ENCODE measurements at places on chromosomes 1 and 21.

DNA sequence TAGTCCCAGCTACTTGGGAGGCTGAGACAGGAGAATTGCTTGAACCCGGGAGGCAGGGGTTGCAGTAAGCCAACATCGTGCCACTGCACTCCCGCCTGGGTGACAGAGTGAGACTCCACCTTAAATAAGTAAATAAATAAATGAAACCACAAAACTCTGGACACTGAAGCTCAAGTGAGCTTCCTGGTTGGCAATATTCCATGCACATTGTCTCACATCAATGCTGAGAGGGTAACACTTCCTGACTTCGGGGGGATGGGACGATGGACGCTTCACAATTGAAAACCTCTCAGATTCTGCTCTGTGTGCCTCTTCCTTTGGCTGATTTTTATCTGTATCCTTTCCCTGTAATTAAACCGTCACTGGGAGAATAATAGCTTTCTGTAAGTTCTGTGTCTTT is 70.0 kb upstream of the ZNF644 start:
- no peak for DNase-seq

GRCh38 chr1:67558449-67559193 is 126.4 kb upstream of the GADD45A start:
- DNase-seq: no peak

- no peak for DNase-seq
Measured at GRCh38 chr1:221429264-221429663, 312.6 kb downstream of the DUSP10 start.

DNA sequence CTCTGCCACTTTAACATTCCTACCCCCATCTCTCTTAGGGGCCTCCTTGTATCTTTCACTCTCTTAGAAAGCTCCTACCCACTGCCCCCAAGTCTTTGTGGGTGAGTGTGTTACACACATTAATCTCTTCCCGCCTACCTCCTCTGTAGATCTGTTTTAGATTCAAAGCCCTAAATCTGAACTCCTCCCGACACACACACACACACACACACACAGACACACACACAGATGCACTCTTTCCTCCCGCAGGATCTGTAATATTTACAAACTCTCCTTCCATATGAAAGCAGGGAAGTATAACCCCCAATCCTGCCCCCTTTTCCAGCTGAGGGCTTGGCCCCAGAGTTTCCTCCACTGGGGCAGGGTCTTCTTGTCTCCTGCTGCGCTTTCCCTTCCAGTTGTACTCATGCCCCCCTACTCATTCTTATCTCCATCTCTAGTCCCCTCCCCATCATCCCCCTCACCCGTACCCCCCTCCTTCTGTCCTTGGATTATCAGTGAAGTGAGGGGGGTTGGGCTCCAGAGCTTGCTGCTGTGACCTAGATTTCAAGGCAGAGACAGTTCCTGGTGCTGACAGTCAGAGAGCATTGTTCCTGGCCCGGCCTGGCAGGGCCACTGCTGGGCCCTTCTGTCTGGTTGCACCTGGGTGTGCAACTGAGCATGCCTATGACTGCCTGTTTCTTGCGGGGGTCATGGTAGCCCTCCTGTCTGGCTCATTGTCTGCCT is 4.3 kb downstream of the PEA15 start:
- no peak for DNase-seq

DNA sequence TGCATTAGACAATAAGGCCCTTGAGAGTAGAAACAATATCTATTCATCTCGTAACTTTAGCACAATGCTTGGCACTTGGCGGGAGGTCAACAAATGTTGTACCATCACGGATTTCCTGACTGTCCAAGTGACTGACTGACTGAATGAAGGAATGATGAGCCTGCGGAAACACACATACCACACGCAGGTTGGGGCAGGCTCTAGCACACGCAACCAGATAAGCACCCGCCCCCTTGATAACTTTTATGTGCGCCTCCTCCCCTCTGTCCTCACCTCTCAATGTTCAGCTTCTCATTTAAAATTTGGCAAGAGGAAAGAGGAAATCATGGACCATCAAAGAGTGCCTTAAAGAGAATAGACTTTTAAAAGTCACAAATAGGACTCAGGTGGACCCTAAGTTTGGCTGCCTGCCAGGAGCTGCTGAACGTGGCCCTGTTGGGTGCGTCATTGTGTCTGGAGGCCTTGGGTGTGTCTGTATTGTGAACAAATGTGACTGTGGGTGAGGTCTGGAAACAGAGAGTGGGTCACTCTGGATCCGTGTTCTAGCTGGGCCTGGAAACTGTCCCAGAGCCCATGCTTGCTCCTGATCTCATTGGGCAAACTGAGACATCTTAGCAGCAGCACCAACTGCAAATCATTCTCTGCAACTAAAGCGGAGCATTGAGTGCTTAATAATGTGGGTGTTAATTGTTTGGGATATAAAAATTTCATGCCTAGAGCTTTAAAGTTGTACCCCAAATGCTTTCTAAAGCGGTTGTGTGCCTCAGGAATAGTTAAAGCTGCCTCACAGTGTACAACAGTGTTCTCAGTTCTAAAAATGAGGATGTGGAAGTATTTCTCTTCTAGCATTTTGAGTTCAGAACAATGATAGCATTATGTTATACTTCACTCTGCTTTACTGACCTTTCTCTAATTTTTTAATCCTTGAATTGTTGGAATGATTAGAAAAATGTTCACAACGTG is 47.6 kb upstream of the ABCG1 start:
- DNase-seq: no peak

DNA sequence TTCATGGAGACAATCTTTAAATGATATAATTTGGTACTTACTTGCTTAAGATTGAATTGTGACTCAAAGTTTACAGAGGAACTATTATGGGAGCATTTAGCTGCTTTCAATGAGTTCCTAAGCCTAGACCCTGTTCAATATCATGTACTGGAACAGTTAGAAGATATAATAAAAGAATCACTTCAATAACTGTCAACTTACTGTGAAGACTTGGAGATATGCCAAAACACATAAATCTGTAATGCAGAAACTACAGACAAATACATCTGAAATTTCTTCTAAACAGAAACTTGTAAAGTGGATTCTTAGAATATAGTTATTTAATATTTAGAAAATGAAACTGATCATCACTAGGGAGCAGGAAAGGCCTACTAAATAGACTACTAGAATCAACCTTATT is 259.3 kb downstream of the HLX start:
- DNase-seq: no peak

DNA sequence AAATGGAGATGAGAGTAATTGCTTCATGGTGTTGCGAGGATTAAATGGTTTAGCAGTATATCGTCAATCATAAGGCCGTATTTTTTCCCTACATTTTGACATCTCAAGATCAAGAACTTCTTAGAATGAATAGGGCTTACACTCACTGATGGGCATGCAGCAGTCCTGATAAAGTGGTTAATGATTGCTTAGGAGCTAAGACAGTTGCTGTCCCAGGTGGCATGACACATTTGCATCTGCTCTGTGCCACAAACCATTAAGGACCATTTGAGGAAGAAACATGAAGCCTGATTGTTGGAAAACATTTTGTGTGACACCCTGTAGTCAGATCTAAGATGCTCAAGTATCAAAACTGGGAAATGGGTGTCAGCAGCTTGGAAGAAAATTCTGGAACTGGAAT is 81.0 kb upstream of the SGIP1 start:
- no peak for DNase-seq

DNA sequence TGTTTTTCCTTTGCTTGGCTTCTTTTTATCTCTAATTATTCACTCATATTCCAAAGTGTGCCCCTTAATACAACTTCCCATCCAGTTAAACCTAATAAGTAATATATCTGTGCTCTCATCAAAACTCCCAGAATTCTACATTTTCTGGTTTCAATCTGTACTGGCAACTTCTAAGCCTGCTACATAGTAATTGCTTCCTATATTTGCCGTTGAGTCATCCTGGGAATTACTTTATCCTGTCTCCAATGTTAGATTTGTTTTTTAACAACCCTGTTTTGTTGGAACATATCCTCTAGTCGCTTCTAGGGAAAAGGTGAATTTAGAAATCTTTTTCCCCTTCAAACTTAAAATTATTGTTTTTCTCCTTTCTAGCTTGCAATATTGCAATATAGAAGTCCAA is 620.5 kb upstream of the PKN2 start:
- no peak for DNase-seq

DNA sequence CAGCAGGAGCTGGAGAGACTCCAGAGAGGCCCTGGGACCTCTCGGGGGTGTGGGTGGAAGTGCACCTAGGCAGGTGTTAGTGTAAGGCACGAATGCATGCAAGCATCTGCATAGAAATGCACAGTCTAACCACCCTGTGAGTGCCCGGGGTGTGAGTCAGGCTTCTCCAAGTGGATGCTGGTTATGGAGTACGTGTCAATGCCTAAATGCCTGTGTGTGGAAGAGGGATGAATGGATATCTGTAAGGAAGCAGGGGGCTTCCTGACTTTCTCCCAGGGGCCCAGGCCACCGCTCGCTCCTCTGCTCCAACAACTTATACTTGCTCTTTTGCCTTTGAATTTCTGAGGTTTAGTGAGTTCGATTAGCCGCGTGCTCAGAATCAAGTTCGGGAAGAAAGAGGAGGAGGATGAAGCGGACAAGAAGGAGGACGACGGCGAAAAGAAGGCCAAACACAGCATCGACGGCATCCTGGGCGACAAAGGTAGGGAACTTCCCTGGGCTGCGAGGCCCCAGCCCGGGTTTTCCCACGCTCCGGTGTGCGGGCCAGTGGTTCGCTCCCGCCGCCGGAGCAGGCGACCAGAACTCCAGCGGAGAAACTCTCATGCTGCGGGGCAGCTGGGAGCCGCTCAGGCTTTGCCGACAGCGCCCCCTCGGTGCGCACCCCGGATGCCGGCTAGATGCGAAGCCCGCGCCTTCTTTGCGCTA is 5.4 kb downstream of the PAX7 start:
- DNase-seq: no peak

DNA sequence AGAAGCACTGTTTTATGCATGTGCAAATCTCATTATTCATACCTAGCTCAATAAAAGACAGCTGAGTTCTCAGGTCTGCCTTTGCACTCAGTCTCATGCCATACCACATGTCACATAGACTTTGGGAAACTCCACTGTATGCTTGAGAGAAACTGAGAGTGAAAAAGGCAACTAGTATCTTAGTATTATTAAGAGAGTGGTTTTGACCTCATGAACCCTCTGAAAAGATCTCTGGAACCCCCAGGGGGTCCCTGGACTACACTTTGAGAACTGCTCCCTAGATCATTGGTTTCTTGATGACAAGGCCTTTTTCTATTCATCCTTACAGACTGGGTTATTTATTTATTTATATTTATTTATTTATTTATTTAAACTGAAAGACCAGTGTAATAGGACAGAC is 3.7 kb upstream of the RHEX start:
- DNase-seq: no peak

DNA sequence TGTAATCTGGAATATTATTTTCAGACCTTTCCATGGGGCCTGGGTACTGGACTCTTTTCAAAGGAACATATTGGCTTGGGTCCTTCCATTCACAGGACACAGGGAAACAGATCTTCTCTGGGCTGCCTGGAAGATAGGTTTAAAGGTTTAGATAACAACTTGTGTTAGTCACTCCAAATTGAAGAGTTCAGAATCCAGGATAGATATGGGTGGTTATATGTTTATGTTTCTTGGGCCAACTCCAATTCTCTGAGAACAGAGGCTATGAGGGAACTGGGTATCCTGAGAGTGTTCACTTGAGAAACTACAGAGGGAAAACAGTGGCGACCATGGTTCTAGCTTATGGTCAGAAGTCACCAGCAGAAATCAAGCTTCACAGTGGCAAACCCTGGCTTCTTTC is 8.7 kb upstream of the PIGM start:
- DNase-seq: no peak

- DNase-seq: peak; percentile 93
Measured at GRCh38 chr1:19715334-19716203, 50.9 kb downstream of the HTR6 start.

DNA sequence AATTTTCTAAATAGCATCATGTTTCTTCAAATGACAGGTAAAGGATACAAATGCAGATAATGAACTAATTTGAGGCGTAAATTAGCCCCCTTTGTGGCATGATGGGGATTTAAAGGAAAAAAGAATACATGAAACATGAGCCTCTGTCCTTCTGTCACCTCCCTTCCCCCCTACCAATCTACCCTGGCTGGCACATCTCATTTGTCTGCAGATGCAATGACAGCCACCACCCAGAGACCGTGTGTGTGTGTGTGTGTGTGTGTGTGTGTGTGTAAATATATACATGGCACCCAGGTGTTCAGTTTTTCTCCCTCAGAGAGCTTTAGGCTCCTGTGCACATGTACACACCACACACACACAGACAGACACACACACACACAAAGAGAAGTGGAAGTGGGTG is 451.1 kb downstream of the RWDD3 start:
- no peak for DNase-seq

DNA sequence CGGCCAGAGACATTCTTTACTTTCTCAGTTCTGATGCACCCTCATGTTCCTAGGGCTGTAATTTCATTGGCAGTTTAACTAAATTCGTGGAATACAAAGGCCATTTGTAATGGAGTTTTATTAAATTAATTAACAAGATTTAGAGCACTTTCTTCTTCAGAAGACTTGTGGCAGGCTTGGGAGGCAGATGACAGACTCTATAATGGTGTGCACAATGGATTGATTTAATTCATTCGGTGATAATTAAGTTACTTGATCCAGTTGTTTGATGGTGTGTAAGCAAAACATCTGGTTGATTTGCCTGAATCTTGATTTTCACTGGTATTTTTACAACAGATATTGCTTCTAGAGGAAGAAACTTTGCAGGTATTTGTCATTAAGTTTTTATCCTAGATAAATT is 361.9 kb upstream of the GREM2 start:
- DNase-seq: no peak

- no peak for DNase-seq
Measured at GRCh38 chr1:226568975-226569741, 20.6 kb downstream of the STUM start.

DNA sequence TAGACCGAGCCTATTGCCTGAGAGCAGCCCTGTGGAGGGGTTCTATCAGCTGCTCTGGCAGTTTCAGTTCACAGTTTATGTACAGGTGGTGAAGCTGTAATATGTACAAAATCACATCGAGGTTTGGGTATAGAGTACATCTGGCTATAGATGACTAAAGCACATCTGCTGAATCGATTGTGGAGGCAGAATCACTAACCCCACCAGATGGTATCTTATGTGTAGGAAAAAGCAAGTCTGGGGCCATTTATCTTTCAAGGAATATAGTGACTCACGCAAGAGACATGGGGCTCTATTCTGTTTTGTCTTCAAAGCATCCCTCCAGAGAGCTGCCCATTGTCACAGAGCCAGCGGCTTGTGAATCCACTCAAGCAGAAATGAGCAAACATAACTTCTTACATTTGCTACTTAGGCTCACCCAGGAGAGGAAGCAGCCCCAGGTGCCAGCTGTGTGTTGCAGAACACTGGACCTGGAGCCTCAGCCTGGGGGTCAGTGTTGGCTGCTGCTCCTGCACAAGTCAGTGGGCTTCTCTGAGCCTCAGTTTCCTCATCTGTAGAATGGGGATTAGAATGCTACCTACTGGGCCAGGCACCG is 21.3 kb downstream of the MIIP start:
- no peak for DNase-seq

GRCh38 chr1:85343213-85343611 is 66.8 kb upstream of the BCL10 start:
- no peak for DNase-seq

GRCh38 chr21:34744801-34745200 is 76.0 kb downstream of the CLIC6 start:
- DNase-seq: no peak

GRCh38 chr1:69639159-69639558 is 71.4 kb downstream of the LRRC7 start:
- DNase-seq: no peak

Data from Right ventricle myocardium inferior (tissue), 1 donor.